Stimulated activated CD8-positive, alpha-beta memory T cell treated with anti-CD3 and anti-CD28 coated beads, Interleukin-12 subunit alpha, Interleukin-12 subunit beta, amount 100 ng/mL, for 1 hour (primary cell): ENCODE measurements at places on chromosomes 2 and 18.

GRCh38 chr18:25921677-25922421 is 168.6 kb downstream of the SS18 start:
- DNase-seq, result peak; percentile 9

- no peak for DNase-seq
Measured at GRCh38 chr2:221495731-221496130, 76.4 kb downstream of the EPHA4 start.

DNA sequence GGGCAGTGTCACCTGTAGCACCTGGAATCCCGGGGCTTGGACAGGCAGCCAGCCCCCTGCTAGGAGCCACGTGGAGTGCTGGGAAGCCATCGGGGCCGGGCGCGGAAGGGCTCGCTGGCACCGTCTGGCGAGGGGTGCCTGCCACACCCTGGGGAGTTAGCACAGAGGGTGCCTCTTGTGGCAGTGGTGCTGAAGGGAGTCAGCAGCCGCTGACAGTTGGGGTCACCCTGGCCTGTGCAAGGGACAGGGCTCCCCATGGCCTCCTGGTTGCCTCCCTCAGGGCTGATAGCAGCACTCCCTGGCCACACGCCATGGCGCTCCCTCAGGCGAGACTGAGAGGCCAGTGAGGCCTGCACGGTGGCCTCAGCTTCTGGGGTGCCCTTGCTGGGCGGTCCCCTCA is 13.9 kb upstream of the D2HGDH start:
- no peak for DNase-seq

DNA sequence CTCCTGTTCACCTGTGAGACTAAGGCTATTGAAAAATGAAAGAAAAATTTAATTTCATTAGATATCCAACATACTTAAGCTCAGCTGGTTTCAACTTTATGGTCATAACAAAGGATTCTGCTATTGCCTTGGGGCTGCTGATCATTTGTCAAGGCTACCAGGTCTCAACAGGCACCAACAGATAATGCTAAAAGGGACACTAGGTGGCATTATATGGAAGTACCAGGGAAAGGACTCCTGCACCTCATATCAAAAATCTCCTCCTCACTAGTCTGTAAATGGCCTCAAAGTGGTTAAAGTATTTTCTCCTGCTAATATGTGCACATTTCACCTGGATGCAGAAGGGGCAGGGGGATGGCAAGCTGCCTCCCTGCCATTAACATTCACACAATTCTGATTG is 167.9 kb upstream of the REG3A start:
- DNase-seq, result no peak

DNA sequence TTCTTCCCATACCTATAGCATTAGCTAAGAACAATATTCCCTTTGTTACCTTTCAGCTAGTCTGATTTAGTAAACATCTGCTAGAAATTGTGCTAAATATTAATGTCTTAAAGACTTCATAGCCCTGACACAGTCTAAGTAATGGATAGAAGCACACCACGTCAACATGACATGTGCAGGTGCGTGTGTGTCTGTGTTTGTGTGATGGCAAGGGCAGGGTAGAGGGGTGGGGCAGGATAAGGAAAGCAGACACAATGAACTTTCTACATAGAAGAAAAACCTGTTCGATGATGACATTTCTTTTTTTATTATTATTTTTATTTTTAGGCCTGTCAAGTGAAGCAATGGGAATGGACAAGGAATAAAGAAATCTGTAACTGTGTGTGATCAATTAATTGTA is 223.3 kb downstream of the NOL4 start:
- no peak for DNase-seq

GRCh38 chr2:6471419-6471818 is 394.3 kb downstream of the CMPK2 start:
- no peak for DNase-seq

- DNase-seq, result no peak
Measured at GRCh38 chr2:133109772-133110171, 439.8 kb upstream of the LYPD1 start.

GRCh38 chr2:43021791-43022509 is 204.5 kb downstream of the ZFP36L2 start:
- DNase-seq, result no peak

DNA sequence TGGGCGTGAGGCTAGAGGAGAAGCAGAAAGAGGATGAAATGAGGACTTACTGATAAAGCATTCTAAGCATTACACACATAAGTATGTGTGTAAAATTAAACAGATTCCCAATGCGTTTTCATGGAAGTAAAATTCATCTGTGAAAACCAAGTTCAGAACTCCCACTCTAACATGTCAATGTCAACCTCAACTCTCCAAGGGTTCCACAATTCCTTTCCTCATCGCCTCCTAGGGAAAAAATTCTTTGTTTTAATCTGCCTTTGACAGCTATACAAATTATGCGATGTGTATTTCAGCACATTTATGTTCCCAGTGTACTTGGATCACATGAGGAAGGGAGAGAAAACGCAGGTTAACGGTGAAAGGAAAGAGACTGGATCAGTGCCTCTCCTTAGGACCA is 76.6 kb downstream of the CLIP4 start:
- DNase-seq, result no peak

- DNase-seq, result no peak
Measured at GRCh38 chr2:97005353-97005752, 19.0 kb upstream of the FAM178B start.

DNA sequence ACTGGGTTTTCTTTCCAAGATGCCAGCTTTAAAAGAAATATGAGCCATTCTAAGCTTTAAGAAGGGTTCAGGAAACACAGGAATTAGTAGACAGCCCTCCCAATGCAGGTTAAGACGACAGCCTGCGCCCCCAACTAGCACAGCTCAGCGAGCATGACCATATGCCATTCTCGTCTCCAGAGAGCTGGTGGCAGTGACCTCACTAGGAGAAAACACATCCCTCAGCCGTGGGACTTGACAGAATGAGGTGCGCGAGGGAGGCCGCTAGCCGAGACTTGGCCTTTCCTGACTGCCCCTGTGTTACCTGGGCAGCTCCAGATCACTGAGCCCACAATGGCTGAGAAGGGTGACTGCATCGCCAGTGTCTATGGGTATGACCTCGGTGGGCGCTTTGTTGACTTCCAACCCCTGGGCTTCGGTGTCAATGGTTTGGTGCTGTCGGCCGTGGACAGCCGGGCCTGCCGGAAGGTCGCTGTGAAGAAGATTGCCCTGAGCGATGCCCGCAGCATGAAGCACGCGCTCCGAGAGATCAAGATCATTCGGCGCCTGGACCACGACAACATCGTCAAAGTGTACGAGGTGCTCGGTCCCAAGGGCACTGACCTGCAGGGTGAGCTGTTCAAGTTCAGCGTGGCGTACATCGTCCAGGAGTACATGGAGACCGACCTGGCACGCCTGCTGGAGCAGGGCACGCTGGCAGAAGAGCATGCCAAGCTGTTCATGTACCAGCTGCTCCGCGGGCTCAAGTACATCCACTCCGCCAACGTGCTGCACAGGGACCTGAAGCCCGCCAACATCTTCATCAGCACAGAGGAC is 103.9 kb downstream of the MAPK4 start:
- DNase-seq, result no peak

DNA sequence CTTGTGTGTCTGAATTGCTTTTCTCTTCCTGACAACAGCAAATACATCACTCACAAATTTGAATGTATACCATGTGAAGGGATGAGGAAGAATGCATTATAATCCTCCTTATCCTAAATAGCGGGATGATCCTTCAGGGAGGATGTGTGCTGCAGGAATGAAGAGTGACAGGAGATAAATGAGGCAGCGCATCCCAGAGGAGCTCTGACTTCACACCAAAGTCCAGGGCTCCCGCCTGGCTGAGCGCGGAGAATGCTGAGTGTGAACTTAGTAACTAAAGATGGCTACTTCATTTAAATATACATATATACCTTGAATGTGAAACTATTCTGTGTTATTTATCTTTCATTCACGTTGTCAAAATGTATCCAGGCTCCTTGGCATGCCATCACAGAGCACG is 145.2 kb upstream of the TPO start:
- no peak for DNase-seq

GRCh38 chr2:217978536-217979150 is 24.2 kb downstream of the TNS1 start:
- no peak for DNase-seq

- no peak for DNase-seq
Measured at GRCh38 chr18:31983020-31983419, 35.6 kb upstream of the RNF125 start.

GRCh38 chr2:235868224-235868623 is 300.0 kb downstream of the GBX2 start:
- no peak for DNase-seq

GRCh38 chr18:50104421-50104820 is 90.5 kb downstream of the MYO5B start:
- DNase-seq, result no peak

- DNase-seq, result no peak
Measured at GRCh38 chr2:25410370-25410769, 68.6 kb upstream of the DNMT3A start.

GRCh38 chr2:176068419-176068832 is 15.3 kb downstream of the EVX2 start:
- DNase-seq, result no peak

DNA sequence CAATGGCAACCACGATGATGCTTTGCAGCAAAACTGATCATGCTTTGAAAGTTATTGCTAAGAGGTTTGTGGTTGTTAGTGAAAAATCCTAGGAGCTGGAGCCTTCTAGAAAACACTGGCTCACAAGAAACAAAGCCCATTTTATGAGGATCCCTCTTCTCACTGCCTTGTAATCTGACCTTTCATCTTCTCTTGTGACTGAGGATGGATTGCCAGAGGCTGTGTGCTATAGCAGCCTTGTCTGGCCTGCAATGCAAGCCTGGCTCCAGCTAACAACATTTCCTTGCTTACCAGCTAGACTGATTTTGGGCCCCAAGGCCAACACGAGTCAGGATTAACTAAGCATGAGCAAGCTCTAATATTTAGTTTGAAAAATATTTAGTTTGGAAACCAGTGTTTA is 13.1 kb downstream of the PIEZO2 start:
- DNase-seq, result no peak

DNA sequence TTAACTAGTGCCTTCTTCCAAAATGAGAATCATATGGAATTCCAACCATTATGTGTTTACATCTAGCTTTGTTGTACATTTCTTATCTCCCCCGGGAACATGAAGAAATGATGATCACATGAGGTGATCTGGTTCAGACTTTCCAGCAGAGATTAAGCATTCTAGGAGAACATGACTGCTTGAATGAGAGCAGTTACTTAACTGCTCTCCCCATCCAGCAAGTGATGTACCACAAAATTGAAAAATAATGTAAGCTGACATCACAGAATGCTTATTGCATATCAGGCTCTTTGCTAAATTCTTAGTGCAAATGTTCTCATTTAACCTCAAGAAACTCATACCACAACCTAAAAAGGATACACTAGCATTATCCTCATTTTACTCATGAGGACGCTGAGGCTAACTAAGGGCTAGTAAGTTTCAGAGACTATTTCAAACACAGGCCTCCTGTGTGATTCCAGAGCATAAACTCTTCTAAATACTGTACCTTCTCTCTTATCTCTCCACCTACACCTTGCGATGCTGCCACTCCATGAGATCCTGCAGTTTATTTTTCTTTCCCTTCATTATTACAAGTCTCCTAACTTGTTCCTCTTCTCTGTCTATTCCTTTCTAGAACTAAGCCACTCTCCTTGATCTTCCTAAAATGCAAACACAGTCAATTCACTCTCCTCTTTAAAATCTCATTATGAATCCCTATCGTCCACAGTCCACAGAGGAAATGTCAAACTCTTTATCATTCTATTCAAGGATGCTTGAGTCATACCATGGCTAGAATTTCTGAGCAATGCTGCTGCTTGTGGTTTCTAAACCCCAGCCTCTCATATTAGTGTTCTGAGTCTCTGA is 1224.8 kb upstream of the ZEB2 start:
- DNase-seq, result no peak

DNA sequence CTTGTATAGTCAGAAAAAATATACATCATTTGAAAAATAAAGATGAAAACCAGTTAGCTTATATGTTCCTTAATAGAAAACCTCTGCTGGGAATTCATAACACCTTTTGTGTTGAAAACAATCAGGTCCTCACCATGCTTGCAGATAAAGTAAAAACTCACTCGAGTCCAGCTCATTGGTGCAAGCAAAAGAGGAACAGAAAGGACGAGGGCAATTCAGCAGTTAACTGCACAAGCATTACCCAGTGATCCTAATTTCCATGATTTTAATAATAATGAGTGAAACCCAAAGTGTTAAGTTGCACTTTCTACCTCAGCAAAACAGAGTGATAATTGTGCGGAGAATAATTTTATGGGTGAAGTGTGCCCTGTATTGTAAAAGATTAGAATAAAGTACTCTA is 839.9 kb downstream of the BCL11A start:
- DNase-seq, result no peak

DNA sequence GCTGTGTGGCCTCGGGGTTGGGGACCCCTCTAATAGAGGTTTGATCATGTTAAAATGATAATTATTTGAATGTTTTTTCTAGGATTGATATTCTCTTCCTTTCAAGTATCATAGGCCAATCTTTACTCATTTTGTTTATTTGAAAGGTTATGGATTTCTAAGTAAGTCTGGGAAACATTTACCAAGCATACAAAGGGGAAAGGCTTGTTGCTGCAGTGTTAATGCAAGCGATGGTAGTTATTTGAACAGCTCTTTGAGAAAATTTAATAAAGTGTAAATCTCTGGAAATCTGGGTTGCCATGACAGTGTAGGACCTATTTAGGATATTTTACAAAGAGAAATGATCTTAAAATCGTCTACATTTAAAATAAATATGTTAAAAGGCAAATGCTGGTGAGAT is 56.1 kb downstream of the SPTBN1 start:
- DNase-seq, result no peak

- no peak for DNase-seq
Measured at GRCh38 chr2:239455436-239456203, 54.8 kb upstream of the HDAC4 start.

GRCh38 chr18:10387399-10387798 is 67.0 kb upstream of the APCDD1 start:
- no peak for DNase-seq

- DNase-seq, result no peak
Measured at GRCh38 chr2:98912221-98912851, 23.7 kb downstream of the CRACDL start.

GRCh38 chr2:212683346-212684097 is 144.9 kb upstream of the ERBB4 start:
- no peak for DNase-seq

DNA sequence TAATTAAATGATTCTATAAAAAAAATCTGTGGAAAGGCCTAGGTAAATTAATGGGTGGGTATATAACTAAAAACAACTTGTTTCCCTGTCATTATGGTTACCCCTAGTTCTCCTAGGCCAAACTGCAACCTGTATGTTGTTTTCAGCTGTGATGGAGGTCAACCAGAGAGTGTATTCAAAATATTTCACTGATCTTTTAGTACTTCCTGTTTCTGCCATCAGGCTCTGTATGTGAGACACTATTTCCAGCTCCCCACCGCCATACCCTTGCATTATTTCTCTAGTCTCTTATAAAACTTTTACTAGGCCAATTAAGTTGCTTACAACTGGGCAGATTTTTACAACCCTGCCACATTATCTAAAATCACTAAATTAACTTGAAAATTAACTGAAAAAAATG is 21.0 kb upstream of the CDKL4 start:
- no peak for DNase-seq

GRCh38 chr18:62461591-62461990 is 61.2 kb upstream of the ZCCHC2 start:
- DNase-seq, result no peak
